ENCODE measurements at places on chromosomes 3 and 15. TPM values are rescaled to one million over a fixed set of nuclear protein-coding genes. Genes with fewer than 3 reads are reported as not detected.

DNA sequence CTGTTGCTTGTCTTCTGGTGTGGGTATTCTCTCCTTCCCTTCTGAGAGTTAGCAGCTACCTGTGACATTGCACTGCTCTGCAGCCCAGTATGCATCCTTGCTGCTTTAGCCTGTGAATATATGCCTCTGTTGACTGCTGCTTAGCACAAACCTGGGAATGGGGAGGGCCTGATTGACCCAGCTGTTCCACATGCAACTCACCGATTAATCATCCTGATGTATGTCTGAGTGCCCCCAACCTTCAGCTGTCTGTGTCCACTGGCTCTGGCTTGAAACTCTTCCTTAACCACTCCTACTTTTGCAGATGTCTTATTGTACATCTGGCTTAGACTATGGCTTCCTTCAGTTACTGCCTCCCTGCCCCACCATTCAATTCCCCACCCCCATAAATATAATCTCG, 119.1 kb downstream of the RASA2 start:
- DNase-seq = no peak

GOLGA6L7 gene
- total RNA-seq = not detected

GRCh38 chr3:16808393-16809107, 76.2 kb upstream of the PLCL2 start:
- DNase-seq = no peak

DNA sequence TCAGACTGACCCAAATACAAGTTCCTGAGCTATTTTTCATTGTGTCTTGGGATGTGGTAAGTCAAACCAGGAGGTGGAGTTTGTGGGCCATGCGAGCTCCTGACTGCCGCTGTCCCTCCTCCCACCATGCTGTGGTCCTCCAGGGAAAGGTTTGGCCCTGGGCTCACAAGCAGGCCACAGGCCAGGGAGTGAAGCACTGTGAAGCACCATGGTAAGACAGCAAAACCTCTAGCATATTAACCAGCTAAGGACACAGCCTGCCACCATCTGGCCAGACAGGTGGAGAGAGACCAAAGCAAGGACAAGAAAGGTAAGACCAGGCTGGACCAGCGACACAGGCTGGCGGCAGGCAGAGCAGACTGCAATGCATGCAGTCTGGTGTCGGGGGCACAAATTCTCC, 15.3 kb downstream of the RAB43 start:
- DNase-seq = peak; percentile 28

GRCh38 chr3:184977796-184978195, 165.8 kb downstream of the VPS8 start:
- no peak for DNase-seq

- DNase-seq = no peak
Measured at GRCh38 chr15:85542488-85542887, 162.1 kb downstream of the AKAP13 start.

- no peak for DNase-seq
Measured at GRCh38 chr15:98541519-98541918, 106.8 kb upstream of the IGF1R start.

COPG1 gene
- 65.4 TPM for total RNA-seq

DNA sequence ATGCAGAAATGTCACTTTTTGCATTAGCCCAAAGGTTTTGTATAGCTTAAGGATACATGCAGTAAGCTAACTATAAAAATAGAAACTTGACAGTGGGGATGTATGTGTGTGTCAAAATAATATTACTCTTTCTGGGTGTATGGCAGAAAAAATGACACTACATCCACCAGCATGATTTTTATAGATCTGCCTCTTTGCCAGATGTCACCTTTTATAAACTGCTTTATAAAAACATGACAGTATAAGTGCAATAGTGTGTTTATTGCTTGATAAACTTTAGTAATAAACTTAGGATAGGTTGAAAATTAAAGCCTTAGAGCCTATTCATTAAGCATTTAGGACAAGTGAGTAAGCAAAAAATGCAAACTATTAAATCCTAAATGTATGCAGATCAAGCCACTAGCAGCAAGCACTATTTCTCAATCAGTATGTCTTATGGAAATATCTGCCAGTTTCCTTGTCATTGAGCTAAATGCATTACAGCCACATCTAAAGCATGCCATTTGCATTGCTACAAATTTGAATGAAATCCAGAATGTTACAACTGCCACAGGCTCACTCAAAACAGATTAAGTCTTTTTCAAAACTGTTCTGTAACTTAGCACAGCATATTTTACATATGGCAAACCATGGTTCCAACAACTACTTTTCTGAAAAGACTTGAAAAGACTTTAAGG, 935.0 kb downstream of the FHIT start:
- no peak for DNase-seq

GRCh38 chr3:17154941-17155340, 270.2 kb downstream of the PLCL2 start:
- DNase-seq = no peak

Measured in neural progenitor cell (in vitro differentiated cells).